Right lung (tissue), 10 donors: ENCODE measurements at places on chromosomes 5 and 9.

DNA sequence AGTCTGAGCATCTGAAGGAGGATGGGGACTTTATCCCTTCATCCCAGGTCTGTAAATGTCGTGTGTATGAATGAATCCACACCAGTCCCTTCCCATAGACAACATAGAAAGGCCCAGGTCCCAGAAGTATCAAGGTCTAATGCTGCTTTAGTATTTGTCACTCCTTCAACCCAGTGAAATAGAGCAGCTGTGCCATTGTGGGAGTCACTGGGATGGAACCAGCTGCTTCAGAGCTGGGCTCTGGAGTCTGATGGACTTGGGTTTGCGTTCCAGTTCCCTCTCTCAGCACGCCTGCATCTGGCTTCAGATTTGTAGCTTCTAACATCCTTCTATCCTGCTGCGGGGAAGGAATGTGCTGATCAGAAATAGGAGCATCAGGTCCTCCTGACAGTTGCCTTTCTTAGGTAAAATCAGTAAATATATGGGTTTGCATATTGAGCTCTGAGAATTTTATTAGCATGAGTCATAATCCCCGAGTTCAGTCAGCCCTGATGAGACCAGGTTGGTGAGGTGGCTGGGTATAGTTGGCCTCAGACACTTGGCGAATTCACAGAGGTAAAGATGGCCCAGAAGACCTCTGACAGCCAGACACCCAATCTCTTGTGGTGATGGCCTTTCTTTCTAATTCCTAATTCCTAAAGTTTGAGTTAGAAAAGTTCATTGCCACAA lies 10.1 kb downstream of the ACO1 start:
- DNase-seq = no peak

DNA sequence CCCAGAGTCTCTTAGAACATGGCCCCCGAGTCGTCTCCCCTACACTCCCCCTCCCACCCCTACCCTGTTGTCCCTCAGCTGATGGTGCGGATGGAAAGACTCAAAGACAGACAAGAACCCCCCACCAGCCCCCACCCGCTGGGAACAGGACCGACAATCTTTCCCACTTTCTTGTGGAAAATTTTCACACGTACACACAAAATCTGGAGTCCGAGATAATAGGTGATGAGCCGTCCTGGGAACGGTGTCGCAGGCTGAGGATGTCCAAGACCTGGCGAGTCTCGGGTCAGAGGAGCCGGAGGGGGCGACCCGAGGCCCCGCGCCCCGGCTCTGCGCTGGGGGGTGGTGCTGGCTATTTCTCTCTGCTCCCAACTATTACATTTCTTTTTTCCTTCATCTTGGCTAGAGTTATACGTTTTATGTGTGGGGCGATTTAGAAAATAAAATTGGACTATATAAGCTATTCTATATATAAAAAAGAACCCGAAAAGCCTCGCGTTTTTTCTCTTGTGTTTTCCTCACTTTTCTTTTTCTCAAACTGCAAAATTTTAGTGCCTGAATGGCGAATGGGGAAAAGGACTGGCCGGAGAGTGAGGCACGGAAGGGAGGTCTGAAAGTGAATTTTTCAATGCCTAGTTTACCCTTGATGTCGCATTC lies 188.8 kb downstream of the MEF2C start:
- DNase-seq = no peak

DNA sequence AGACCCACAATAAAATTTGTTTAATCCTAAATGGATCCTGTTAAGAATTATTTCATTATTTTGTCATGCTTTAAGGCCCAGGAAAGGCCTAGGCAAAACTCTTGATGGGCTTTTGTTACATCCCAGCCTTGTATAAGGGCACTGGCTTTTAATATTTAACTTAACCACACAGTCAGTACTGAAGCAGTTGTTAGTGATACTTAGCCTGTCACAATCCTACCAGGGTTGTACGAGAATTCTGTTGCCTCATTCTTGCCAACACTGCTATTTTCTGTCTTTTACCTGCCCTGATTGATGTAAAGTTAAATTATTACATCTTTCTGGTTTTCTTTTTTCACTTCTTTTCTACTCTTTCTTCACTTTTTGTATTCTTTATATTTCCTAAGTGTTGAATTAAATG lies 10.9 kb downstream of the ZNF169 start:
- DNase-seq = no peak

DNA sequence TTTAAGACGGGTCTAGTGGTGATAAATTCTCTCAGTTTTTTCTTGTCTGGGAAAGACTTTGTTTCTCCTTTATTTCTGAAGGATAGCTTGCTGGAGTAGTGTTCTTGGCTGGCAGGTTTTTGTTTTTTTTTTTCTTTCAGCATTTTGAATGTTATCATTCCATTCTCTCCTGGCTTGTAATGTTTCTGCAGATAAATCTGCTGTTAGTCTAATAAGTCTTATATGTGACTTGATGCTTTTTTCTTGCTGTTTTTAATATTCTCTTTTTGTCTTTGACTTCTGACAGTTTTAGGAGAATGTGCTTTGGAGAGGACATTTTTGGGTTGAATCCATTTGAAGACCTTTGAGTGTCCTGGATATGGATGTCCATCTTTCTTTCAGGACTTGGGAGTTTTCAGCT lies 16.0 kb downstream of the HSD17B4 start:
- DNase-seq = no peak

- DNase-seq = no peak
These were observed 39.7 kb downstream of the NFX1 start for GRCh38 chr9:33329979-33330378.

DNA sequence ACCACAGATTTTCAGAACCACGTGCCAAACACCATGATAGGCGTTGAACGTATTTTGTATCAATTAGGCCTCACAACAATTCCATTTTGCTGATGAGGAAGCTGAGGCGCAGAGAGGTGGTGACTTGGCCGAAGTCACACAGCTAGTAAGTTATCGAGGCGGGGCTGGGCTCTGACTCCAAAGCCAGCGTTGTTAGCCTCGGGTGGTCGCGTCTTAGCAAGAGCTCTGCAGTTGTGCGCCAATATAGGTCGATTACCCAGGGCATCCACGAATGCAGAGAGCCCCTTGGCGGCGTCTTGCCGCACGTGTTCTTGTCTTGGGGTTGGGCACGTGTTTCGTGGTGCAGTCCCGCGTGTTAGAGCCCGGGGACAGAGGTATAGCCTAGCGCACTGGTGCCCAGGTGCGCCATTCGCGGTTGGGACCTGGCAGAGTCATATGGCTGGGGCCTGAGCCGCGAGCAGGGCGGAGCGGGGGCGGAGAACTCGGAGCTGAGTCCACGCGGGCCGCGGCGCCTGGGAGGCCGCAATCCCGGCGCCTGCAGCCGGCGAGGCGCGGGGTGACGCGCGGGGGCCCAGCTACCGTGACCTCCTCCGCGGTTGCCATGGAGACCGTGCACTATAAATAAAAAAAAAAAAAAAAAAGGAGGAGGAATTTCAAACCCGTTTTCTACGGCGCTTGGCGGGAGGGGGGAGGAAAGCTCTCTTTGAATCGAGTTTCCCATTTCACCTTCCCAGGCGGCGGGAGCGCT lies 62.3 kb downstream of the CXXC5 start:
- DNase-seq = peak; percentile 62

GRCh38 chr9:111039231-111039906 lies 1.1 kb upstream of the LPAR1 start:
- DNase-seq = no peak

DNA sequence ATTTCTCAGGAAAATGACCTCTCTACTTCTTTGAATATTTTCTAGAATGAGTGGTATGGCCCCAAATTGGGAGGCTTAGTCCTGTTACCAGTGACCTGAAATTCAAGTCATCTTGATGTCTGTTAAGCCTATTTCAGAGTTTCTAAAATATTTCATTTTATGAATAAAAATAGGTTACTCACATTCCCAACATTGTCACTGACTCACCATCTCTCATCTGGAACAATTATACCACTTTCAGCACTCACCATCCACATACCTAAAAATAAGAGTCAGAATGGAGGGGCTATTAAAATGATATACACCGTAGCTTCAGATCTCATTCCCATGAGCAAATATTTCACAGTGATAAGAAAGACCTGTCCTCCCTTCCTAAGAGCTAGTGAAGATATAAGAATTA lies 71.8 kb downstream of the KIAA1958 start:
- no peak for DNase-seq

DNA sequence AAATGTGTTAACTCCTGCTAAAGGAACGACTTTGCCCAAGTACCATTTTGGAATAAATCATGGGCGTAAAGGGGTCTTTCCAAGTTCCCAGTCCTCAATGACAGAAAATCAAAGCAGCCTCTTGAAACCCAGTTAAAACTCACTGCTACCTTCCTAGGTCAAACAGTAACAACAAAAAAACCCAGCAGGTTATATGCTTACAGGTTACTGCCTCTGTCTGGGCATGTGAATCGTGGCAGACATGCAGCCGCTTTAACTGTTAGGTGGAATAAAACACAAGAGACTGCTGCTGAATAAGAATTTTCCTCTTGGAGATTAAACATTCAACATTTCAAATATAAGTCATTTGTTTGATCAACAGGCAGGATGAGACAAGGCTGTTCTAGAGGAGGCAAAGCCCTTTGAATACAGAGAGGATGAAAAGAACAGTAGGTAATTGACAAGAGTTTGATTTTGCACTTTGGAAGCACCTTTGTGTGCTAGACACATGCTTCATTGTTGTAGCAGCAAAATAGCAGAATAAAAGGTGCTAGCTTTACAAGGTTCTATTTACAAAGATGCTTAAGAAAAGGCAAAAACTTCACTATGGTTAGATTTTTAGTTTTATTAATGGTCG lies 319.4 kb downstream of the NDUFS4 start:
- DNase-seq = no peak

DNA sequence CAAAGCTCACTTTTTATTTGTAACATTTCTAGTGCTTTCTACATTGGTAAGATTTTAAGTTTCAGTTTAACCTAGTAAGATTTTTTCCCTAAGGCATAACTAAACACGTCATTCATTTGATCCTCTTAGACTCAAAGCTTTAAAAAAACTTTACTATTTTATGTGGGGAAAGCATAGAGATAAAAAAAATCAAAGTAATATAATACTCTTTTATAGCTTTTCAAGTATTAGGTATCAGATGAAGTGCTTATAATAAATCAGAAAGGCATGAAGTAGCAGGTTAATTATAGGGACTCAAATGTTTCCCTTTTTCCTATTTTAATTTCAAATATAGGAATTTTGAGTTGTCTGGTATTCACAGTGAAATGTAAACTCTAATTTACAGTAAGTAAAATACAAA lies 68.0 kb upstream of the POU5F2 start:
- DNase-seq = no peak

- DNase-seq = no peak
These were observed 694.8 kb downstream of the SEMA5A start for GRCh38 chr5:8851101-8851500.

DNA sequence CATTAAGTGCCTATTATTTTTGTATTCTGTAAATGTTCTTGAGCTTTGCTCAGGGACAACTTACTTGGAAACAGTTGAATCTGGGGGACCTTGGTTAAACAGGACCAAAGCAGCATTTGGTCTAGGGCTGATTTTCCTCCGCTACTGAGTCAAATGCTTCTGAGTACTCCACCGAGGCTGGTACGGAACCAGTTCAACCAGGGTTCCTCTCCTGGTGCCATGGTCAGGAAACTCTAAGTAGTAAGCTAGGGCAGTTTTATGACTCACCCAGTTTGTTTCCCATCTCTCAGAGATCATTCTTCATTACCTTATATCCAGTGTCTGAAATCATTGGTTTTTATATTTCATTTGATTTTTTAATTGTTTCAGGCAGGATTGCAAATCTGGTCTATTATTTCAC lies 111.9 kb upstream of the TNFAIP8 start:
- no peak for DNase-seq

- DNase-seq = no peak
These were observed 78.1 kb downstream of the PHF2 start for GRCh38 chr9:93654351-93654961.

DNA sequence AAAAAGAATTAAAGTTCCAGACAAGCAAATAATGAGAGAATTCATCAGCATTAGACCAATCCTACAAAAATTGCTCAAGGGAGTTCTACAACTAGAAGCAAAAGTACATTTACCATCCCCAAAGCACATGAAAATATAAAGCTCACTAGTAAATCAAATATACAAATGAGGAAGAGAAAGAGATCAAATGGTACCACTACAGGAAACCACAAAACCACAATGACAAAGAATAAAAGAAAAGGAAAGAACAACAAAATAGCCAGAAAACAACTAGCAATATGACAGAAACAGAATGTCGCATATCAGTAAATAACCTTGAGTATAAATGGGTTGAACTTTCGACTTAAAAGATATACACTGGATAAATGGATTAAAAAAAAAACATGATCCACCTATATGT lies 739.0 kb downstream of the DTWD2 start:
- DNase-seq = no peak

GRCh38 chr5:157273131-157273556 lies 7.2 kb downstream of the CYFIP2 start:
- DNase-seq = no peak

DNA sequence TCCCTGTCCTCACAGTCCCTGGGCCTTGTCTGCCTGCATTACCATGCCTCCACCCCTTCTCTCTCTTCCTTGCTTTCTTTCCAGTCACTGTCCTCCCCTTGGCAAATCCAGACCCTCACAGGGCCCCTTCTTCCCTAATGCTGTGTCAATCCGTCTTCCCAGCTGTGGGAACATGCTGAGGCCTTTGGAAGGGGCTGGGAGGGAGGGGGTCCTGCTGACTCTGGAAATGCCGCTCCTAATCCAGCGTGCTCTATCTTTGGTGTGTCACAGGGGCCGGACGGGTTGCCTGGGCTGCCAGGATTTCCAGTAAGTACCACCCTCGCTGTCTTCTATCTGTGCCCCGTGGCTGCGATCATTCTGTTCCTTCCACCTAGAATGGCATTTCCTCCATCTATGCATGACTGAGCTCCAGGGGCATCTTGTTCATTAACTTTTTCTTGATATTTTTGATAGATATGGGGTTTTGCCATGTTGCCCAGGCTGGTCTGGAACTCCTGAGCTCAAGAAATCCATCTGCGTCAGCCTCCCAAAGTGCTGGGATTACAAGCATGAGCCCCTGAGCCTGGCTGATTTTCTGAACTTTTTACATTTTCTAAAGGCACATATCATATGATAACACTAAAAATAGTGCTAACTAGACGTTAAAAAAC lies 64.5 kb upstream of the TGFBR1 start:
- DNase-seq = no peak

DNA sequence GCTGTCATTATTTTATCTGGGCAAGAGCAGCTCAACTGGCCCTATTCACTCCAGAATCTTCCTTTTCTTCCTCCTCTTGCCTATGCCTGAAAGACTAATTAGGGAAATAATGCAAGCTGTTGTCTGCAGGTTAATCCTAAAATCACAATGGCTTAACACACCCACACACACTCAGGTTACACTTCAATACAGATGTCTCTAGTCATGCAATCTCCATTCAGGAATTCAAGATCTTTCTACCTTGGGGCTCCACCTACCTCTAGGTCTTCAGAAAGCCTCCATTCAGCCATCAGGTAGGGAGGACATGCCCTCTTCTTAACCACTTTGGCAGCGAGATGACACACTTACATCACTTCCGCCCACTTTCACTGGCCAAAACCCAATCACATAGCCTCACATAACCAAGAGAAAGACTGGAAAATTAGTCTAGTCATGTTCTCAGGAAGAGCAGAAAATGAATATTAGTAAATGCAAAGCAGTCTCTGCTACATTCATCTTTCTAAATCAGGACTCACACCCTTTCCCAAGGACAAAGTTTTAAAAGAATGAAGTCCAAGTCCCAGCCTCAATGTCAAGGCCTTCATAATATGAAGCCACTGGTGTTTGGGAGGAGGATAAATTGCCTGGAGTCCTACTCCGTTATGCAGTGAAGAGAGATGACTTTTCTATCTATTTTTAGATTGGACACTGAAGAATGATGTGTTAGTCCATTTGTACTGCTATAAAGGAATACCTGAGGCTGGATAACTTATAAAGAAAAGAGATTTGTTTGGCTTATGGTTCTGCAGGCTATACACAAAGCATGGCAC lies 428.1 kb downstream of the EFNA5 start:
- no peak for DNase-seq

GRCh38 chr5:180606215-180606785 lies 15.0 kb upstream of the SCGB3A1 start:
- DNase-seq = no peak
